ENCODE measurements at places on chromosomes 12 and 14.
A peak's percentile ranks its signal among the peaks of the same experiment; 100 is the strongest.

- DNase-seq: no peak
Observed at GRCh38 chr12:24997970-24998582, 49.2 kb upstream of the BCAT1 start.

GRCh38 chr14:58731465-58732293 is 93.9 kb downstream of the DACT1 start:
- no peak for DNase-seq

GRCh38 chr12:71460318-71460717 is 20.7 kb downstream of the LGR5 start:
- no peak for DNase-seq

DNA sequence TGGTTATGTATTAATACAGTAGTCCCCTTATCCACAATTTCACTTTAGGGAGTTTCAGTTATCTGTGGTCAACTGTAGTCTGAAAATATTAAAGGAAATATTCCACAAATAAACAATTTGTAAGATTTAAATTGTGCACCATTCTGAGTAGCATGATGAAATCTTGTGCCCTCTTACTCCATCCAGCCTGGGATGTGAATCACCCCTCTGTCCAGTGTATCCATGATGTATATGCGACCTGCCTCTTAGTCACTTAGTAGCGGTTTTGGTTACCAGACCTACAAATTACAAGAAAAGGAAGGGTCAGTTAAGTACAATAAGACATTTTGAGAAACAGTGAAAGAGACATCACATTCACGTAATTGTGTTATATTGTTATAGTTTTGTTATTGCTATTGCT is 39.9 kb upstream of the MDGA2 start:
- DNase-seq: no peak

DNA sequence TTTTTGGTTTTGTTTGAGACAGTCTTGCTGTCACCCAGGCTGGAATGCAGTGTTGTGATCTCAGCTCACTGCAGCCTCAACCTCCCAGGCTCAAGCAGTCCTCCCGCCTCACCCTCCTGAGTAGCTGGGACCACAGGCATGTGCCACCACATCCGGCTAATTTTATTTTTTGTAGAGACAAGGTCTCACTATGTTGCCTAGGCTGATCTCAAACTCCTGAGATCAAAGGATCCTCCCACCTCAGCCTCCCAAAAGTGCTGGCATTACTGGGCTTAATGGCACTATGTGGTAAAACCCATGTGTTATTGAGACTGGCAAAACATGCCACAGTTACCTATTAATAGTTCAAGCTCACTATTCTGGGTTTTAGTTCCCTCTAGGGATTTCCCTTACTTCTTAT is 51.2 kb upstream of the KCNH3 start:
- DNase-seq: no peak

GRCh38 chr12:32884962-32885361 is 11.6 kb downstream of the PKP2 start:
- no peak for DNase-seq

DNA sequence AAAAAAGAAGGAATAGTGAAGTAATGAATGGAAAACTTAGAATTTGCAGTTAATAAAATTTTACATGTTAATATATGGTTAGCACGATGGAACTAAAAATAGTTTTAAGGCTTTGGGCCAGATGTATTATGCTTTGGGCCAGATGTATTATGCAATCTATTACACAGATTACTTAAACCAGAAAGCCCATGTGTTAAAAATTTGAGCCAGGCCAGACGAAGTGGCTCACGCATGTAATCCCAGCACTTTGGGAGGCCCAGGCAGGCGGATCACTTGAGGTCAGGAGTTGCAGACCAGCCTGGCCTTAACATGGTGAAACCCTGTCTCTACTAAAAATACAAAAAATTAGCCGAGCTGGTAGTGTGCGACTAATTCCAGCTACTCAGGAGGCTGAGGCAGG is 17.2 kb downstream of the IFT81 start:
- DNase-seq: no peak

- no peak for DNase-seq
Observed at GRCh38 chr12:3694673-3695072, 58.2 kb downstream of the CRACR2A start.

- DNase-seq: no peak
Observed at GRCh38 chr12:11673666-11674461, 24.4 kb downstream of the ETV6 start.

DNA sequence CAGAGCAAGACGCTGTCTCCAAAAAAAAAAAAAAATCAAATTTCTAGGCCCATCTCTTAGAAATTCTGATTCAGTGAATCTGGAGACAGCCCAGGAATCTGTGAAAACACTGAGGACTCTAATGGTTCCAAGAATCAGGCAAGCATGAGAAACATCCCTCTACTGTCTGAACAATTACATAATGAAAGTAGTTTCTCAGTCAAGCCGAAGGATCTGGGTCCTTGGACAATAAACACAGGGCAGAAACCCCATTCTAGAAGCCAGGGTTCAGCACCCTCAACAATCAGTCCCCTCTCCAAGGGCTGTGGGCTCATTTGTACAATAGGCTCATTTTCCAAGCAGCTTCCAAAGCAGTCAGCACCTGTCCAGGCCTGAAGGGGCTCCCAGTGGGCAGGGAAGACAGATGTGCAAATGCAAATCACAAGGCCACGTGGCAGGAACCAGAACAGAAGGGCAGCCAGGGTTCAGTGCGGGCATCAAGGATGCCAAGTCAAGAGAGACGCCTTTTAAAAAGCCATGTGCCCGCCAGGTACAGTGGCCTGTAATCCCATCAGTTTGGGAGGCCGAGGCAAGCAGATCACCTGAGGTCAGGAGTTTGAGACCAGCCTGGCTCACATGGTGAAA is 96.1 kb downstream of the KSR2 start:
- DNase-seq: no peak

GRCh38 chr12:117024961-117025480 is 74.2 kb downstream of the TESC start:
- no peak for DNase-seq

DNA sequence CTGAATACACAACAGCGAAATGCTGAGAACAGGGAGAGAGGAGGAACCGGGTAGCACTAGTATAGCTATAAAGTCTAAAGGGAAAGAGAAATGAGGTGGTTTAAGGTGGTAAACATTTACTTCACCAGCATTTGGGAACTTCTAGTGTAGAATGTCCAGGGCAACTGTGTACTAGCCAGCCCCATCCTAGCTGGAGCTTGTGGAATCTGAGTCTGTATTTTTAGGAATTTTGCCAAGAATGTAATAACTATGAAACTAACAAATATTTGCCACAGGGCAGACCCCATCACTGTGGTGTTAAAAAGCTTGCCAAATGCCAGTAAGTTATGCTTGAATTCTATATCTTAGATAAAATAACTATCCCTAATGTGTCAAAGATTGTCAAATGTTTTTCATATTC is 398.9 kb upstream of the MIS18BP1 start:
- DNase-seq: no peak

DNA sequence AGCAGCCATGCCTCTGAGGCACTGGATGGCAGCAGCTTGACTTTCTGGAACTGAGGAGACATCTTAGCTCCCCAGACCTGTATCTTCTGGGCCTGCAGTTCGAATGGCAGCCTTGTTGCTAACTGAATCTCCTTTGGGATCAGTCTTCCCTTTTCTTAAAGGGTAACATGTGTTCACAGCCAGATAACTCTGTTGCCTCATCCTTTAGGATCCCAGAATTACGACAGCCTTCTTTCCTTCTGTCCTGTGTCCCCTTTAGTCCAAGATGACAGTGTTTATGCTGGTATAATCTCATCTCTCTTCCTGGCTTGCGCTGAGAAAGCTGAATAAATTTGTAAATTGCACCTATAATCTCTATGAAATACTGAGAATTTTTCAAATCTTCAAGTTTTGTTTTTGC is 9.1 kb upstream of the ERC1 start:
- no peak for DNase-seq

DNA sequence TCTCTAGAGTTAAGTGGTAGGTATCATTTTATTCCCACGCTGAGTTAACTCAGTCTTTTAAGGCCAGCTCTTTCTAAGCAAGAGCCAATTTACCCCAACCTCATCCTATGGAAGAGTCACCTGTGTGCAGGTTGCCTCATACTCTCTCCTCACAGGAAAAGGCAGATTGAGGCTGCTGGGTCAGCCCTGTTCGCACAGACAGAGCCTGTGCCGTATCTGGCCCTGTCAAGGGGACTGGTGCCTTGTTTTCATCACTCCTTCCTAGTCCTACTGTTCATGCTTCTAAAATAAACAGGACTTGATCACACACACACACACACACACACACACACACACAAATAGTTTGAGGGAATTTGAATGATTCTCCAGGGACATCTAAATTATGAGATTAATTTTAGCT is 285.0 kb downstream of the SLC6A15 start:
- DNase-seq: no peak

GRCh38 chr14:65077318-65077717 is 25.0 kb downstream of the MAX start:
- DNase-seq: no peak

GRCh38 chr12:76942267-76942666 is 63.4 kb upstream of the CSRP2 start:
- DNase-seq: no peak

GRCh38 chr14:39230416-39231035 is 3.2 kb upstream of the MIA2 start:
- DNase-seq: no peak

GRCh38 chr12:29131539-29131938 is 17.5 kb upstream of the FAR2 start:
- no peak for DNase-seq

DNA sequence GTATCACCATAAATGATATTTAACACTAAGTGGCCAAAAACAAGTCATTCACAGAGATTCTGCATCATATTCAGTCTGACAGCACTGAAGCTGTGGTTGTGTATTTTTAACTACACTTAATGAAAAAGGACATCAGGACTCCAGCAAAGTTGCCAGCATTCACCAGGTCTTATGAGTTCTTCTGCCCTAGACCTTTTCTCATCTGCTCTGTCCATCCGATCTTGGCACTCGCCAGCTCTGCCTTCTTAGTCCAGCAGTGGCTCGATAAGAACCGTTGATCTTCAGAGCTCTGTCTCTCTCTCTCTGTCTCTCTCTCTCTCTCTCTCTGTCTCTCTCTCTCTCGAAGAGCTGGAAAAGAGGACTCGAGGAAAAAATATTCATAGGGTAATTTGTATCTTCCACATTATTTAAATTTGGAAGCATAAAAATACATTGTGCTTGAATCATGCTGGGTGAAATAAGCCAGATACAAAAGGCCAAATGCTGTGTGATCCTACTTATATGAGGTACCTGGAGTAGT is 232.2 kb downstream of the FBXL14 start:
- no peak for DNase-seq

- no peak for DNase-seq
Observed at GRCh38 chr12:86959766-86960458, 703.7 kb upstream of the MGAT4C start.

- DNase-seq: no peak
Observed at GRCh38 chr12:112962561-112962960, 15.8 kb upstream of the OAS2 start.

GRCh38 chr12:131171029-131171428 is 217.3 kb downstream of the ADGRD1 start:
- DNase-seq: no peak

DNA sequence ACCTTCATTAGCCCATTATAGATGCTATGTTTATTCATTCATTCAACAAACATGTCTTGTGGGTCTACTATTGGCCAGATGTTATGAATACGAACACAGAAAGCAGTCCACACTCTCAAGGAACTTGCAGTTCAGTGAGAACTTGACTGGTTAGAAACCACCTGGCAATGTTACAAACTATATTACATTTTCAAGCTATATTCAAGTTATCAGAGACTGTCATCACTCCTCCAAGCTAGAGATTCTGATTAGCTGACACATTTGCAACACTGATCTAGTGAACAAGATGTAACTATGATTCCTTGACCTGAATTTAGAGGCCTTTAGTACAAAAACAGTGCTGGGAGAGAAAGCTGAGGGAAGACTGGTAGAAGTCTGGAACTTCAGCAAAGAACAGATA is 170.7 kb upstream of the EEA1 start:
- DNase-seq: no peak

DNA sequence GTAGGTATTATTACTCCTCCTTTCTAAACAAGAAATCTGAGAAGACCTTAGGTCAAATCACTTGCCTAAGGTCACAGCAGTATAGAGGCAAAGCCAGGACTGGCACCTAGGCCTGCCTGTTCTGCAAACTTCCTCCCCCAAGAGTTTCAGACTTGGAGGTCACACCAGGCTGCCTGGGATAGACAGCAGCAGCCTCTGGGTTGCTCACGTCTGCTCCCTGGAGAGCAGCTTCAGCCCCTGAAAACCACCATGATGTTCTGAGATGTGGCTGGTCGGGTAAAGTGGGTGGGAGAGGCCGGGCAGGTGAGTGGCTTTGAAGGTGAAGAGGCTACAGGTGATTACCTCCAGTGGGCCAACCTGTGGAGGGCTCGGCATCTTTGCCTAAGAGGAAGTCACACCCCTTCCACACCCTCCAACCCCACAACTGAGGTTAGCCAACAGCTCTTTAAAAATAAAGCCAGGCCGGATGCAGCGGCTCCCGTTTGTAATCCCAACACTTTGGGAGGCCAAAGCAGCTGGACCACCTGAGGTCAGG is 37.0 kb upstream of the PNMA1 start:
- no peak for DNase-seq

DNA sequence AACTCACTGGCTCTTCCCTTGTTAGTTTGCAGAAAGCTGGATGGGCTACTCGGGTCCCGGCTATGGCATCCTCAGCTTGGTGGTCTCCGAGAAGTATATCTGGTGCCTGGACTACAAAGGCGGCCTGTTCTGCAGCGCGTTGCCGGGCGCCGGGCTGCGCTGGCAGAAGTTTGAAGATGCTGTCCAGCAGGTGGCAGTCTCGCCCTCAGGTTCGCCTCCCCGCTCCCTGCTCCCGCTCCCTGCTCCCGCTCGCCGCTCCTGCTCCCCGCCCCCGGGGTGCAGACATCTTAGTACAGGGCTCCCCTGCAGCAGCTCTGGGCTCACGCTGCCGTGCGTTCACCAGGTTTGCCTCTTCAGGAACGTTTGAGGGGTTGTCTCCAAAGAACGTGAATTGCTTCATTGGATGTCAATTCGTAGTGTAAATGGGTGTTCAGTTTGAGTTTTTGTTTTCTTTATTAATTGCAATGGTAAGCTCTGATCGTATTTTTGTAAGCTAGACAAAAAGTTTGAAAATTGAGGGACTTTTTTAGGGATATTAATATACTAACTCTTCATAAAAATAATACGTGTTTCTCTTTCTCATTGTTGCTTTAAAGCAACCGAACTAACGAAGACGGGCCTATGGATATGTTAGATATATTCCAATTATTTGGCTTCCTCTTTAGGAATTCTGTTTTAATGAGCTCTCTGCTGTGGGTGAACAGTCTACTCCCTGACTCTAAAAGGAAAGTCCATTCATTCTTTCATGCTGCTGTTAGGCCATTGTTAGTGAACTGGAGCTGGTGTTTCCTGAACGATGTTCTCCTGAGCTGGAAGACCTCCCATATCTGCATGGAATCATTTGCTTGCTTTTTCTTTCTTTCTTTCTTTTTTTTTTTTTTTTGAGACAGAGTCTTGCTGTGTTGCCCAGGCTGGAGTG is 71.3 kb downstream of the ANKRD9 start:
- DNase-seq: peak; percentile 79
